ENCODE measurements at places on chromosomes 1 and 21. TPM values are rescaled to one million over a fixed set of nuclear protein-coding genes. Genes with fewer than 3 reads are reported as not detected.

DNA sequence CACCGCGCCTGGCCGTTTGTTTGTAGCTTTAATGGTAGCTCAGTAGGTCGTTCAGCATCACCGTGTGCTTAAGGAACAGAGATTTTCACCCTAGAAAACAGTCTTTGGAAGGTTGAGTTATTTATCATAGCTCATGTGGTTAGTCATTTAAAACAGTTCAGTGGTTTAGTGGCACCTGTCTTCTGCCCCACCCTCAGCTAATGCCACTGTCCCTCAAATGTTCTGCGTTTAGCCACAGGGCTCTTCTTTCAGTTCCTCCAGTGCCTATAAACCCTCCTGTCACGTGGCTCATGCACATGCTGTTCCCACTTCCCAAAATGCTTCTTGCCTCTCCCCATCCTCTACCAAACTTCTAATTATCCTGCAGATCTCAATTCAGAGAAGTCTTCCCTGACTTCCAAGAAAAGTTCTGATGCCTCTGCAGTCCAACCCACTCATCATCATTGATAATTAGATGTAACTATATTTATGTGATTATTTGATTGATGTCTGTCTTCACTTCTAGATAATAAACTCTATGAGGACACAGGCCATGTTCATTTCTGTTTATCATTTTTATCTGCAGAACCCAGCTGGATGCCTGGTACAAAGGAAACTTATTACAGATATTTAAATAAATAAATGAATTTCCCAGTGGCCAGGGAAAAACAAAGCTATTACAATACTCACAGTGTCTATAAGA is 14.4 kb upstream of the DIPK1A start:
- DNase-seq: no peak

- no peak for DNase-seq
These were observed 2.9 kb downstream of the ADAMTS1 start for GRCh38 chr21:26842300-26842699.

Gene DIO1
- not detected for total RNA-seq

DNA sequence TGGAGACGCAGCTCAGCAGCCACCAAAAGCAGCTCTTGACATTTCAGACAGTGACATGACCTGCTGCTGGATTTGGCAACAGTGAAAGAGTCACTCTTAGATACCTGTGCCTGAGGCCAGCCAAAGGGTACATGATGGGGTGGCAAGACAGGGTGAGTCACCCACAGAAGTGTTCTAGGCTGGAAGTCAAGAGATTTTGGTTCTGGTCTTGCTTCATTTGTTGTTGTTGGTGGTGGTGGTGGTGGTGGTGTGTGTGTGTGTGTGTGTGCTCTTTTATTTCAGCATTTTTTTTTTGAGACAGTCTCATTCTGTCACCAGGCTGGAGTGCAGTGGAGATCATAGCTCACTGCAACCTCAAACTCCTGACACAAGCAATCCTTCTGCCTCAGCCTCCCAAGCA is 25.8 kb downstream of the SHISAL2A start:
- DNase-seq: no peak

Gene ASB17
- total RNA-seq: not detected

DNA sequence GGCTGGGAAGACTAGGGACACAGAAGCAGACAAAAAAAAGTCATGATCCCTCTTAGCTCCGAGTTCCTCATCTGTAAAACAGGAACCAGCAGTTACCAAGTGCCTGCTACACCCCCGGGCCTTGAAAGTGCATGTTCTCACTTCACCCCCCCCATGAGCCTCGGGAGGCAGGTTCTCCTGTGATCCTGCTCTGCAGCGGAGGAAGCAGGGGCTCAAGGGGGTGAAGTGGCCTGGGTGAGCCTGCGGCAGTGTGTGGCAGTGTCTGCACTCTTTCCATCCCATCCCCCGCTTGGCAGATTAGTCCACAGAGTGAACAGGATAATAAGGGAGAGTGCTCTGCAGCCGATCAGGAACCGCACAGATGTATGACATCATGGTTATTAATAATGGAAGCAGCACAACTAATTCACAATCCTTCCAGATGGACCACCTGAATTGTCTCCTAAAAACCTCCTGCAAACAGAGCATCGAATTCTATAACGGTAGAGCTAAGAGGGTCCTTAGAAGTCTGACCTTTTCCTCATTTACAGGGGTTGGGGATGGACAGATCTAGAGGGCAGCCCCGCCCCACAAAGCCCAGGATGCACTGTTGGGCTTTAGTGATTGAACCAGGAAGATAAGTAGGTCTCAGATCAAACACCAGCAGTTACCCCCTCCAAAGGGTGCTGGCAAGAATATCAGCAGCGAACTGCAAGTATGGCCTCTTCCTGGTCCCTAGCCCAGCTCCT is 174.1 kb upstream of the EDN2 start:
- DNase-seq: no peak

Gene KRTAP10-4
- not detected for total RNA-seq

Gene REN
- not detected for total RNA-seq

GRCh38 chr1:181129771-181130606 is 41.5 kb downstream of the IER5 start:
- DNase-seq: no peak

- no peak for DNase-seq
These were observed 9.8 kb downstream of the MIXL1 start for GRCh38 chr1:226233293-226233692.

DNA sequence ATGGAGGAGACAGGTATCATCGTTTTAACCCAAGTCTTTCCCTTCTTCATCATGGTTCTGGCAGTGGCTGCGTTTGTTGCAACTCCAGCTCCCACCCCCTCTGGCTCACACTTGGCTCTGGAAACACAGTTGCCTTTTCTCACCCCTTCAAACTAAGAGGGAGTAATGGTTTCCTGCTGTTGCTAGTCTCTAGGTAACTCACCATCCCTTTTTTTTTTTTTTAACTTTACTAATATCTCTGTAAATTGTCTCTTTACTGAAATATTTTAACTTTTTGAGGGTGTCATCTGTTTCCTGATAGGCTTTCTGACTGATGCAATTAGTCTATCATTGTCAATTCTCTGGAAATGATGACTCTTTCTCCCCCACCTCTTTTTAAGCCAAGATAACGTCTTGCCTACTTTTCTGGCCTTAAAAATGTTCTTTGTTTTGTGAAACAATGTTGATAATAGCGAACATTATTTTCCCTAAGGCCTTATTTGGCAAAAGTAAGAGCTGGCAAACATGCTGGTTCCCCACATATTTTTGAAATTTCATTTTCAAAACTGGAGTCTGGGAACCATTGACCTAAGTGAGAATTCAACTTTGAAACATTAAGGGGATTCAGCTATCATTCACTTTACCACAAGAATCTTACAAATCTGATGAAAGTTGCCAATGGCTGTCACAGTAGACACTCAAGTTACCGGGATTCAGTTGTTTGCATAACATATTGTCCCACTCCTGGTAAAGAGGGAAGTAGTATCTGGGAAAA is 85.3 kb downstream of the LEPR start:
- no peak for DNase-seq

Gene VANGL1
- total RNA-seq: 6.5 TPM

DNA sequence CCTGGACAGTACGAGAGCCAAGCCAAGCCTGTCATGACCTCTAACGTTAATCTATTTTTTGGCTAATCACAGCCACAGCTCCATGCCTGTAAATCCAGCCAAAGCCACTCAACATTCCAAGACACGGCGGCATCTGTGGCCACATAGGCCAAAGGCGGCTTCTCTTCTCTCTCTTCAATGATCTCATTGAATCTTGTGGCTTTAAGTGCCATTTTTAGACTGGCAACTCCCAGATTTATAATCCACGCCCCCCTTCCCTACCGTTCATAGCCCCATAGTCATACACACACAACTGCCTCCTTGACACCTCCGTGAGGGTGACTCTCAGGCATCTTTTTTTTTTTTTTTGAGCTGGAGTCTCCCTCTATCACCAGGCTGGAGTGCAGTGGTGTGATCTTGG is 5.7 kb upstream of the SELENON start:
- no peak for DNase-seq

DNA sequence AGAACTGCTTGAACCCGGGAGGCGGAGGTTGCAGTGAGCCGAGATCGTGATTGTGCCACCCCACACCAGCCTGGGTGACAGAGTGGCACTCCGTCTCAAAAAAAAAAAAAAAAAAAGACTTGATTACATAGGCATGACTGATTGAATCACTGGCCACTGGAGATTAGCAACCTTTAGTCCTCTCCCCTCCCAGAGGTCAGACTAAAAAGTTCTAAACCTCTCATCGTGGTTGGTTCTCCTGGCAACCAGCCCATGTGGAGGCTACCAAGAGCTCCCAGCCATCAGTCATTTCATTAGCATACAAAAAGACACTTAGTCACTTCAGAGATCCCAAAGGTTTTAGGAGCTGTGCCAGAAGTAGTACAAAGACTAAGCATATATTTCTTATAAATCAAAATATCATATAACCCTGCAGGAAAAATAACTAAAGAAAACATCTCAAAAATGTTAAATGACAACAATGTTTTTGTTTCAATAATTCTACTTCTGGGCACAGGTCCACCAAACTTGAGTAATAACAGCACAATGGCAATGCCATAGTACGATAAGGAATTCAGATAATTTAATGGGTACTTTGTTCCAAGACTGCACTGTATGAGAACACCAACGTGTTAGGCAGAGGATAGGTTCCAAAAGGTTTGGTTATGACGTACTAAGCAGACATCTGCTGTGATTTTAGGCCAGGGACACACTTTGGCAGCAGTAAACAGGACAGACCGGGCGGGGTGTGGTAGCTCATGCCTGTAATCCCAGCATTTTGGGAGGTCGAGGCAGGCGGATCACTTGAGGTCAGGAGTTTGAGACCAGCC is 18.1 kb downstream of the USP48 start:
- DNase-seq: no peak

Gene PTAFR
- total RNA-seq: 2.7 TPM

GRCh38 chr1:35577071-35577998 is 4.2 kb downstream of the TFAP2E start:
- DNase-seq: peak; percentile 76

GRCh38 chr1:114124644-114125043 is 29.0 kb downstream of the SYT6 start:
- no peak for DNase-seq

Gene HHAT
- total RNA-seq: 1.8 TPM

DNA sequence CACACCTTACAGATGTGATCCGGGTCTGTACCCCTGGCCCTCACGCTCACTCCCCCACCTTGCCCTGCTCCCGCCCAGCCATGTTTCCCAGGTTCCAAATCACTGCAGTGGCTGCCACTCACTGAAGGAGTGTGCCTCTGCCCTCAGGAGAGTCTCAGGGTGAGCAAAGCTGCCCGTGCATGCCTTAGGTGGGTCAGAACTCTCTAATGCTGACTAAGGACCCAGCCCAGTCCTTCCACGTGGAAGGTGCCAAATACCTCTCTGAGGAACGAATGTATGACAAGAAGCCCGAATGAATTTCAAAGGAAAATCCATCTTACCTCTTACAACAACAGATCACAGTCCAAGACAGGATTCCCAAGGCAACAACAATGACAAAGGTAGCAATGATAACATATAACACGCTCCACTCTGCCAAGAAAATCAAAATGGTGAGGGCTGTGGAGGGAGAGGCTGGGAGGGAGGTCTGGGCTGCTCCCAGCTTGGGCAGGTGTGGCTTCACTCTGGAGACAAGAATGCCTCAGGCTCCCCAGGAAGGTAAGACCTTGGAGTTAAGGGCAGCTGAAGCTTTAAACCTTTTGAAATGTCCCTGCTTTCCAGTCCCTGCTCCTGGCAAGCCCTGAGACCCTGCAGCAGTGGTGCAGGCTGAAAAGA is 115.2 kb downstream of the KIAA0319L start:
- DNase-seq: no peak

Gene DNAH14
- total RNA-seq: 4.6 TPM

DNA sequence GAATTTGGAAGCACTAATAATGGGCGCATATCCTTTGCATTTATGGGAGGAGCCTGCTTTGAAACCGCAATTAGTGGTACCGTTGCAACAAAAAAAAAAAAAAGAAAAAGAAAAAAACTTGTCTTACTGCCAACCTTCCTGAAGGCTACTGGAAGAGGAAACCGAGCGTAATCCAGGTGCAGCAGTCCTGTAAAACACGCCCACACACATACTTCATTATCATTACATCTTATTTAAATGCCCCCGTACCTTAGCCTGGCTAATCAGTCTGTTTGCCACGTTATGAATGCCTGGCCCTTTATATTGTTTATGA is 686 bp upstream of the ZNF281 start:
- no peak for DNase-seq

Gene ZNF124
- 7.9 TPM for total RNA-seq

GRCh38 chr1:145985502-145986439 is 10.6 kb downstream of the TXNIP start:
- peak; percentile 83 for DNase-seq

DNA sequence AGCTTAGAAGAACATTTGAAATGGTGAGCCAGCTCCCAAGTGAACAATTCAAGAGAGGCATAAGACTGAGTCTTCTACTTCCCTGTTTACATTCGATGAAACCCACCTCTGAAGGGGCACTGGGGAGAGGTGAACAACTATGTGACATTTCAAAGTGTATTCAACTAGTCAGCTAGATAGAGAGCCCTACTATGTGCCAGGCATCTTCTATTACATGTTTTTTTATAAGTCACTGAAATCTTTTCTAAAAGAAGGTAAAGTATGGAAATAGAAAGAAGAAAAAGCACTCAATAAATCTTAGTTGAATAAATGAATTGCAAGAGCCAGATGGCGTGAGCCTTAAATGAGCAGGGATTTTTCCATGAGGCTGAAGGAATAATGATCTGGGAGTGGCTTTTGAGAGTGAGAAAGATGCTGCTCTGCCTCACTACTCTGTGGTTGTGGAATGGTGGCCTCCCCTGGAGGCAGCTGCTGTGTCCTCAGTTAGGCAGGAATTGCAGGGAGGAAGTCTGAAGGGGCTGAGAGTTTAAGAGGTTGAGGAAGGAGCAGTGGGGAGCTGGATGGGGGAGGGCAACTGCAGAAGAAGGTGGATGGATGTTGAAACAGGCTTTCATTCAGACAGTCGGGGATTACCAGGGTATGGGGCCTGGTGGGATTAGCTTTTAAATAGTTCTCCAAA is 10.4 kb upstream of the PTPRF start:
- no peak for DNase-seq

- DNase-seq: no peak
These were observed 10.4 kb downstream of the KYAT3 start for GRCh38 chr1:88982055-88982454.

Gene LRRC7
- total RNA-seq: 3.3 TPM
